ENCODE measurements at places on chromosomes 3 and 15.

- DNase-seq = no peak
Observed at GRCh38 chr3:191047930-191048329, 151.1 kb upstream of the OSTN start.

DNA sequence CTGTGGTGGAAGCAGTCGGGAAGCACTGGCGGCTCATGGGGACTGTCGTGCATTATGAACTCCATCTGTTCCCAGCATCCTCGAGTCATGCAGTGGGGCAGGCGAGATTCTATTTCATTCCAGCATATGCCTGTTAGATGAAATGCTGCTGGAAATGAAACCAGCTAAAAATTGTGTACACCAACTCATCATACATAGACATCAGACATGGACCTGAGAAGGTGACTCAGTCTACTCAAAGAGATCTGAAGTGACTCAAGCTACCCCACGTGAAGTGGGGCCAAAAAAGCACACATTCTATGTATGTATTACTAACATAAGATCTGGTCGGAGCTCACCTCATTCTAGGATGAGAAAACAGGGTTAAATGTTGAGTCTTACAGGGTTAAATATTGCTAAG lies 47.5 kb upstream of the FAM98B start:
- no peak for DNase-seq

GRCh38 chr3:198030125-198030524 lies 70.1 kb downstream of the LMLN start:
- no peak for DNase-seq

- peak; percentile 51 for DNase-seq
Observed at GRCh38 chr3:15527031-15527459, 5.5 kb upstream of the COLQ start.

DNA sequence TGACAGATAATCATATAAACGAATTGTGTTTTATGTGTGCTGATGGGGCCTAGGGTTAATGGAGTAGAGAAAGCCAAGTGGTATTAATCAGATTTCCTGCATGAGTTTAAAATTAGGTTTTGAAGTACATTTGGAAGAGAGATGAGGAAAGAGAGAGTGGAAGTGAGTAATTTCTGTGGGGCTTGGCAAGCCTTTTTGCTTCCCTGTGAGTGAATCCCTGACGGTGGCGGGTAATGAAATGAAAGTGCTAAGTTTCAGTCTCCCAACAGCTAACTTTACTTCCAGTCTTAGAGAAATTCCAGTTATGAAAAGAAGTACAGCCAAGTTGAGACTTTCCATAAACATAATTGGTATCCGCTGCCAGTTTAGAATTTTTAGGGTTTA lies 139.4 kb downstream of the BBX start:
- DNase-seq = no peak

DNA sequence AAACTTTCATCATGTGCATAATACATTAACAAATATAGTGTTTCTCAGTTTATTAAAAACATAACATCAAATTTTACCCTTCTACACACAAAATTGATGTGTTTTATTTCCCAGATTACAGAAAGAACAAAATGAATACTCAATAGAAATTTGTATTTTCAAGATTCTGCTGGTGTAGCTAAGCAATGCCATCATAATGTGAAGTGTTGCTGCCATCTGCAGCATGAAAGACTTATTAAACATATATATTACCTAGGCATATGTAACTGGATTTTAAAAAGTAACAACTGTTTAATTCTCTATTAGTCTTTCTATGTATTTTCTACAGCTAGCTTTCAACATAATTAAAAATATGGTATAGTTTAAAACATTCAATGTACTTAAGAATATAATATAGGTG lies 27.5 kb downstream of the PLSCR5 start:
- DNase-seq = peak; percentile 5

DNA sequence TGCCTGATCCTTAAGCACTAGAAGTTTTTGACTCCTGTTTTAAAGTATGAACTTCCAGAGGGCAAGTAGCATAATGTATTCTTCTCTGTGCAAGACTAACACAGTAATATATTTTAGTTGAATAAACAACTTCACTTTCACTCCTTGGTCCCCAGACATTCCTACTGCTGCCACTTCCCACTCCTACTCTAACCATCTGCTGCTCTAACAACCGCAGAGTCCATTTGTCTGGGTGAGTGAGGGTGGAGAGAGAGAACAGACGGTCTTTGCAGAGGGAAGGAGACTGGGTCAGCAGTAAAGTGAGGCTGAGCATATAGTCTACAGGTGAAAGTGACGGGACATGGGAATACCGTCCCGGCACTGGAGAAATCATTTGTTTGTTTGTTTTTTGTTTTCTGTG lies 301.0 kb upstream of the SLCO3A1 start:
- no peak for DNase-seq

DNA sequence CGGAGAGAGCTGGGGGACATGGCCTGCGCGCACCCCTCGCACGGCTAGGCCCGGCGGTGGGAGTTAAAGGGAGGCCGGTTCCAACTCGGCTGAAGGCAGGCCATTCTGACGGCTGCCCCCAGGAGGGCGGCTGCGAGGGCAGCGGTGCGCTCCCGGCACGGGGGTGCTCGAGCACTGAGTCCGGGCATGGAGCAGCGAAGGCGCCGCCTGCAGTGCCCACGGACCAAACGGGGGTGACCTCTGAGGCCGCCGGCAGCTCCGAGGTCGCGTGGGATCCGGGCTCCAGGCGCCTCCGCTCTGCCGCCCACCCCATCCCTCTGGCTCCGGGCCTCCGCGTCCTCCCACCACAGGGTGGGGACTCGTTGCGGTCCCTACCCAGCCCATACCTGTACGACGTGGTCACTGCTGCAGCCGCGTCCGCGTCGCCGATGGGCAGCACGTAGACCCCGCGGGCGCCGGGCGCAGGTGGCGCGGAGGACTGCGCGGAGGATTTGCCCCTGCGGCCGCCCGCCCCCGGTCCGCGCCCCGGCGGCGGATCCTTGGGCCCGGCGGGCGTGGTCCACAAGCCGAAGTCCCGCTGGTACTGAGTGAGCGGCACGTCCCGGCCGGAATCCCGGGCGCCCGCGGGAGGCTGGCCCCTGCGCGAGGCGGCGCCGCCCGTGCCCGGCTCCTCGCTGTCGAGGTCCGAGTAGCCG lies 469 bp downstream of the MAP6D1 start:
- DNase-seq = no peak

DNA sequence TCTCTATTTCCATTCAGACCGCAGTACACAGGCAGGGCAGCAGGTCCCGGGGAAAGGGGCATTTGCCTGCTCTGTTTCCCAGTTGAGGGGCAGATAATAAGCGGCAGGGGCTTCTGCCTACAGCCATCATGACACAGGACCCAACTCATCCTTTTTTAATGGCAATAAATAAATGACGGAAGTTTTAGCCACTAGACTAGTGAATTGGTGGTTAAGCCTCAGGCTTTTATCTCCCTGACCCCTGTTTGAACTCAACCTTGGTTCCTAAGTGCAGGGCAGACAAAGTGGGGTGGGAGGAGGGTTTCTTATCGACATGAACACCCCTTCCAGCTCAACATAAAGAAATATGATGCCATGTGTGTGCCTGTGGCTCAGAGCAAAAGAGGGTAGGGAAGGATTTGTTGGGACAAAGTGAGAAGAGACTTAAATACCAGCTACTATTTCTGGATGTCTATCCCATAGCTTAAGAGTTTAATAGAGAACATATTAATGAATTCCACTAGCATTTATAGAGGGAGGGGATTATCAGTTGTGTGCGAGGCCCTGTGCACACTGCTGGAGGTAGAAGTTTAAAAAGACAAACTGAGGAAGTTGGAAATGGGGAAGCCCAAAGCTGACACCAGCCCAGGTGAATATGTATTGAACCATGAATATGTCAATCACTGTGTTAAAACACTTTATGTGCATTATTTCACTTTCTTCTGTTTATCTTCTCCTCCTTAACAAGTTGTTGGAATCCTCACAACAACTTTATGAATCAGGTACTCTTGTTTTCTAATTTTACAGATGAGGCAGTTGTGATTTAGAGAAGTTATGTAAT lies 939.4 kb downstream of the MCTP2 start:
- no peak for DNase-seq

- no peak for DNase-seq
Observed at GRCh38 chr3:47996440-47996839, 19.8 kb downstream of the MAP4 start.

DNA sequence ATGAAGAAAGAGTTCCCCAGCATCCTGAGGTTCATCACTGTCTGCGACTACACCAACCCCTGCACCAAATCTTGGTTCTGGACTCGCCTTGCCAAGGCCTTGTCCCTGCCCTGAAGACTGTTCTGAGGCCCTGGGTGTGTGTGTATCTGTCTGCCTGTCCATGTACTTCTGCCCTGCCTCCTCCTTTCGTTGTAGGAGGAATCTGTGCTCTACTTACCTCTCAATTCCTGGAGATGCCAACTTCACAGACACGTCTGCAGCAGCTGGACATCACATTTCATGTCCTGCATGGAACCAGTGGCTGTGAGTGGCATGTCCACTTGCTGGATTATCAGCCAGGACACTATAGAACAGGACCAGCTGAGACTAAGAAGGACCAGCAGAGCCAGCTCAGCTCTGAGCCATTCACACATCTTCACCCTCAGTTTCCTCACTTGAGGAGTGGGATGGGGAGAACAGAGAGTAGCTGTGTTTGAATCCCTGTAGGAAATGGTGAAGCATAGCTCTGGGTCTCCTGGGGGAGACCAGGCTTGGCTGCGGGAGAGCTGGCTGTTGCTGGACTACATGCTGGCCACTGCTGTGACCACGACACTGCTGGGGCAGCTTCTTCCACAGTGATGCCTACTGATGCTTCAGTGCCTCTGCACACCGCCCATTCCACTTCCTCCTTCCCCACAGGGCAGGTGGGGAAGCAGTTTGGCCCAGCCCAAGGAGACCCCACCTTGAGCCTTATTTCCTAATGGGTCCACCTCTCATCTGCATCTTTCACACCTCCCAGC lies 2.9 kb downstream of the MYD88 start:
- DNase-seq = no peak

DNA sequence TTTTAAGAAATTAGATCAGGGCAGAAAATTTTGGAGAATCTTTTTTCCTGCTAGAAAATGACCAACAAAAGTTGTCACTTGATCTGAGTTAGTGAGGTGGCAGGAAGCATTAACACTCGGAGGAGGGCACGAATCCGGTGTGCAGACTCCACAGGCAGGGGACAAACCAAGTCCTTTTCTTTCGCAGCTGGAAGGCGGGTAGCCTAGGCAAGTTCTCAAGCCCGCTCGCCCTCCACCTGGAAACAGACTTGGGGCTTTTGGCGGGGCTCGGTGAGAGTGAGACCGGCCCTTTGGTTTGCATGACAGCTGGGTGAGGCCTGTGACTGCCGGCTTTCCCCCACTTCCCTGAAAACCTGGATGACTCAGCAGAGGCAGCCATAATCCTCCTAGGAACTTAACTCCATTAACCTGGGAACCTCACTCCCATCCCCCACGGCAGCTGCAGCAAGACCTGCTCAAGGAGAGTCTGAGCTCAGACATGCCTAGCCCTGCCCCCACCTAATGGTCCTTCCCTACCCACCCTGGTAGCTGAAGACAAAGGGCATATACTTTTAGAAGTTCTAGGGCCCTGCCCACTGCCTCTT lies 134.8 kb downstream of the MFSD1 start:
- DNase-seq = peak; percentile 85

- DNase-seq = no peak
Observed at GRCh38 chr3:113200946-113201345, 10.4 kb upstream of the BOC start.

- no peak for DNase-seq
Observed at GRCh38 chr15:74428970-74429780, 4.6 kb downstream of the SEMA7A start.

- no peak for DNase-seq
Observed at GRCh38 chr15:98431171-98431570, 217.2 kb upstream of the IGF1R start.

DNA sequence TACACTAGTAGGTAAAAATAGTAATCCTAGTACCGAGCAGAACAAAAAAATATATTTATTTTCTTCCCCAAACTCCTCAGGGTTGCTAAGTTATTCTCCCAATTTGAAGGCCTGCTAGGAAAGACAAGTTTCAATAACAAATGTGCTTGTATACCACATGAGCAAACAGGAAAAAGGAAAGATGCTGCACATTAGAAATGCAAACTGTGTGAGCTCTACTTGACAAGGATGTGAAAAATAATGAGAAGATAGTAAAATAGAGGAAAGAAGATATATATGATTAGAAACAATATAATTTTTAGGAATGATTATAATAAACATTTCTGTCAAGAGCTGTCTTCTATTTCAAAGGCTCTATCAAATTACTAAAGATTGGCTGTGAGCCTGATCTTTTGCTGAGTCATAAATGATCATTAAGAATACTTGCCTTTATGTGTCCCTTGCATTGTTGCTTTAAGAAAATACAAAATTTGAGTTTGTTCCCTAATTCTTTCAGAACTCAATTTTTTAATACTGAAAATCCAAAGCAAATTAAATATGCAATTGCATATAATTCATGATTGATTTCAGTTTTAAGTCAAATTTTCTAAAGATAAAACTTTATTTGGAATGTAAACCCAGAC lies 174.2 kb downstream of the NEK10 start:
- DNase-seq = no peak

- DNase-seq = no peak
Observed at GRCh38 chr3:30181178-30181465, 425.3 kb upstream of the TGFBR2 start.

- DNase-seq = no peak
Observed at GRCh38 chr3:62479326-62479725, 106.0 kb upstream of the FEZF2 start.

- DNase-seq = peak; percentile 84
Observed at GRCh38 chr15:77907824-77908751, 169.4 kb downstream of the TBC1D2B start.

DNA sequence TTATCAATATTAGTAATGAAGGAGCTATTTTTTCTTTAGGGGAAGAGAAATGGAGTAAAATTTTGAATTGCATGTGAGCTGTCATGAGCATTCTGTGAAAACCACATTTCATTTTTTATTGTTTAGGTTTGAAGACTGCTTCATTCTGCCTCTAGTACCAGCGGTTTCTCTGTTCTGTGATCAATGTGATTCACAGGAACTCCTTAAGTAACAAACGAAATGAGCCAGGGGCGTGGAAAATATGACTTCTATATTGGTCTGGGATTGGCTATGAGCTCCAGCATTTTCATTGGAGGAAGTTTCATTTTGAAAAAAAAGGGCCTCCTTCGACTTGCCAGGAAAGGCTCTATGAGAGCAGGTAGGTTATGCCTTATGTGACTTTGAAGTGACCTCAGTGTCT lies 13.0 kb downstream of the NIPA2 start:
- no peak for DNase-seq

GRCh38 chr3:134600685-134601463 lies 49.9 kb downstream of the KY start:
- DNase-seq = peak; percentile 48

Measured in NT2/D1 (cell line).